ENCODE measurements at places on chromosomes 5 and 9.

GRCh38 chr5:38011668-38012188 lies 171.9 kb upstream of the GDNF start:
- DNase-seq, result no peak

DNA sequence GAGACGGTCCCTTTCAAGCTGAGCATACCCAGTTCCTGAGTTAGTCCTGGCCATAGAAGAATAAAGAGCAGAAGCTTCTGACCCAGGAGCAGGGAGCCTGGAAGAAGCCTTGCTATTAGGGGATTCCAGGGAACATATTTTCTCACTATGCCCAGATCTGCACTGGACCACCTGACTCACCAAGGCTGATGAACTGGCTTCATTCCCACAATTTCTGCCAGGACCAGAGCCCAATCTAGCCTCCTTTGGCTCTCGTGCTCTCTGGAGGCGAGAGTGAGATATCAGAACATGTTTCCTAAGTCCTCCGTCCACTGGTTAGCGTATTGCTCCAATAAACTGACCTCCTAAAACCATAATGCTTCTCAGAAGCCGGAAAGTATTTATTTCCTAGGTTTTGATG lies 9.9 kb downstream of the GABBR2 start:
- DNase-seq, result no peak

DNA sequence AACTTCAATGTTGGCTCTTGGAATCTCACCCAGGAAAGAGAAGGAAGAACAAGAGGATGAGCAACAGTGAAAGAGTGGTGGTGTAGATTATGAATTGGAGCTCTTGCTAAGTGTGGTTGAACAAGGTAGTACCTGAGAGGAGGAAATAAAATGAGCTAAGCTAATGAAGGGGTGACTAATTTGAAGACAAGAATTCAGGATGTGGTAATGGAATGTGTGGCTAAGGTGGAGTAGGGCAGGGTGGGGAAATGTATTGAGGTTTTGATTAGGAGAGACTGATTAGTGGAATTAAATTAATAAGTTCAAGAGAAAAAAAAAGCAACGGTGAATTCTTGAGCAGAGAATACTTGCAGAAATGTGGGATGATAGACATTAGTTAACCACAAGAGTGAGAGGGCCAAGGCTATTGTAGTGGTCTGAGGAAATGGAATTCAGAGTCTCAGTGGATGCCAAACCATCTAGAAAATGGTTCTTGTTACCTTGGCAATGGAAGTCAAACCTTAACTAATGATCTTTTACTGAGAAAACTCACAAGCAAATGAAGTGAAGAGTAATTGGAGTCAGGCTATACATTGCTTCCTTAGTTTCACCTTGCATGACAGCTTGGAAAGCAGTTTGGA lies 648.3 kb upstream of the ZNF608 start:
- no peak for DNase-seq

GRCh38 chr5:7105358-7105757 lies 290.6 kb upstream of the ADCY2 start:
- no peak for DNase-seq

DNA sequence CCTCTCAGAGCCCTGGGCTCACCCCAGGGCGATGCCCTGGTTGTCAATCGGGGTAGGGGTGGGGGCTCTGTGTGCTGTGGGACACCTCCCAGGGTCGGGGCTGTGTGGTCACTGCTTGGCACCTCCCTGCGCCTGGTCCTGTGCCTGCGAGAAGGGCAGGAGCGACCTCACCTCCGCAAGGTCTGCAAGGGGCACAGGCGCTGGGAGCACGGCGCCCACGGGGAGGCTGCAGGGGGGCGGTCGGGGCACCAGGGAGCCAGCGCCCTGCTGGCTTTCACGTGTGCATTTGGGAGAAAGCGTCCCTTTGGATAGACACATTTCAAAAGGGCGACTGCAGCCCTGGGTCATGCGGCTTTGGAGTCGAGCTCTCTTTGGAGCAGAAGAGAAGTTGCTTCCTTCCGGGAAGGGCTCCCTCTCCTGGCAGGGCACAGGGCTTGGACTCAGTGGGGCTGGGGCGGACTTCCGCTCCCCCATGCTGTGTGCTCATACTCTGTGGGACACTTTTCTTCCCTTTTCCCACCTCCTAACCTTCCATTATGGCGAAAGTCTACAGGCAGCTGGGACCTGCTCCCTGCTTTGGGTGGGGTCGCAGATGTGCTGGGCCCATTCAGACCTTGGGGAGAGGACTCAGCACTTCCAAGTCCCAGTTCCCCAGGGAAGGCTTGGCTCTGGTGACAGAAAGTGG lies 52.9 kb upstream of the SLC28A3 start:
- DNase-seq, result no peak

Data from activated CD4-positive, alpha-beta T cell treated with anti-CD3 and anti-CD28 coated beads, Interleukin-2, amount 50 U/mL, for 24 hours (primary cell).